ENCODE measurements at places on chromosomes 12 and 14. TPM values are rescaled to one million over a fixed set of nuclear protein-coding genes. Genes with fewer than 3 reads are reported as not detected.
A peak's percentile ranks its signal among the peaks of the same experiment; 100 is the strongest.

RPGRIP1 gene
- 0.19 TPM for total RNA-seq

DNA sequence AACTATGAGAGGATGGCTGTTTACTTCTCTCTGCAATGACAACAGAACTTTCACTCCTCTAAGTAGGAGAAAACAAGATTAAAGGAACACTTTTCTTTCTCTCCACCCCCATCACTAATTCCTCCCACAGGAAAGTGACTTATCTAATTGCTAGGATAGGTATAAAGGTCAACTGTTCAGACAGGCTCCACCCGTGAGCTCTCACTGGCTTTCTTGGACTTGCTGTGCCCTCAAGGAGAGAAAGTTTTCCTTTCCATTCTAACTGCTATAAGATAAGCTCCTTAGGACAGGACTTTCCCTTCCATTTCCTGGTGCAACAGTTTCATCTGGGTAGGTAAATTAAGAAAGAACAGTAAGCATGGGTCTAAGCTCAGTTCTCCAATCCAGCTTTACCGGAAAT is 4.8 kb downstream of the SLC41A2 start:
- DNase-seq: no peak
- H3K4me3 ChIP-seq: no peak overlapping the region
- H3K36me3 ChIP-seq: no peaks in the 10 kb centered on the region
- H3K27ac ChIP-seq: peak overlapping the region; percentile 45
- H3K4me1 ChIP-seq: no peaks in the 10 kb centered on the region
- H3K27me3 ChIP-seq: peaks cover 27% of the 10 kb centered on the region

DNA sequence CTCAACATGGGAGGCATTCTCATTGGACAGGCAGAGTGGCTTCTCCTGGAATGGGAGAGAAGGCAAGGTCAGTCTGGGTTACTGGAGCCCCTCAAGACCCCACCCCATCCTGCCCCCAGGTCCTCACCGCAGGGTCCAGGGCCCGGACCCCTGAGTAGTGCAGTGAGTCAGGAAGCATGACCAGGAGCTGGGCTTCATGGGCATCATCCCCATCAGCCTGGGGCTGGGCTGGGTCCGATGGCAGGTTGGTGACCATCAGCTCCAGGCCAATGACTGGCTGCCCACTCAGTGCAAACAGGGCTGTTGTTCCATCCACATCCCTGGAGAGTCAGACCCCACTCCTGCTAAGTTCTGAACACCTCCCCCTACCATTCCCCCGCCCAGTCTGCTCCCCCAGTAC is 13.1 kb downstream of the ITGA7 start:
- H3K4me1 ChIP-seq: no peaks in the 10 kb centered on the region
- no peak for DNase-seq
- no peaks in the 10 kb centered on the region for H3K27me3 ChIP-seq
- H3K4me3 ChIP-seq: no peak overlapping the region
- no peak overlapping the region for H3K27ac ChIP-seq
- peaks cover 3% of the 10 kb centered on the region for H3K36me3 ChIP-seq

- DNase-seq: no peak
- no peak overlapping the region for H3K27ac ChIP-seq
- peaks cover 11% of the 10 kb centered on the region for H3K4me1 ChIP-seq
- H3K36me3 ChIP-seq: peaks cover 17% of the 10 kb centered on the region
Observed at GRCh38 chr12:3110578-3110977, 33.4 kb downstream of the TSPAN9 start.

C14orf93 gene
- total RNA-seq: 12.6 TPM

DNA sequence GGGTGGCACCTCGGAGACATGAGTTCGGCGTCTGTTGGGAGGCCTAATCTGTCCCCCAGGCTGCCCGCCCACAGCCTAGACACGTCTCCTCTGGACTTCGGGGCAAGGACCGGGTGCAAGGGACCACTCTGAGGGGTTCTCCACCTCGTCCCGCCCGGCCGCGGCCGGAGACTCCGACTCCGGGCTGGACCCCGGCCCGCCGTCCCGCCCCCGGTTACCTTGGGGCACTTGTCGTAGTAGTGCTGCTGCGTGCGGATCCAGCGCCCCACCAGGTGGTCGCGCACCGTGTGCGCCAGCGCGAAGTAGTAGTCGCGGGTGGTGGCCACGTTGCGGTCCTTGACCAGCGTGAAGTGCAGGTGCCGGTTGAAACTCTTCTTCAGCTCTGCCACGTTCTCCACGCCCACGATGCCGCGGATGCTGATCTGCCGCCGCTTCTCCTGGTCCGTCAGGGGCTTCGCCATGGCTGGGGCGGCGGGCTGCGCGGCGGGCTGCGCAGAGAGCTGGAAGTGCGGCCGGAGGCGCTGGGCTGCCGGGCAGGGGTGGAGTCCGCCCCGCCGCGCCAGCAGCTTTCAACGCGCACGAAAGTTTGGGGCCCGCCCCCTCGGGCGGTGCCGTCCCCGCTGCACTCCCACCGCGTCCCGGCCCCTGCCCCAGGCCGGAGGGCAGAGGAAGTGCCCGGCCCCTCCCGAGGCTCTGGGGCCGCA is at the start of gene PYGL:
Gene PYGL, minus strand, starts transcription at position 541 of the 704 bp plus-strand sequence. Its CDS starts 80 bp downstream, at position 461.
- H3K4me1 ChIP-seq: peaks cover 21% of the 10 kb centered on the region
- peak within 1 kb of the TSS; percentile 92 for H3K4me3 ChIP-seq
- H3K36me3 ChIP-seq: peaks cover 12% of the 10 kb centered on the region

NUDT4 gene
- total RNA-seq: 172 TPM

DNA sequence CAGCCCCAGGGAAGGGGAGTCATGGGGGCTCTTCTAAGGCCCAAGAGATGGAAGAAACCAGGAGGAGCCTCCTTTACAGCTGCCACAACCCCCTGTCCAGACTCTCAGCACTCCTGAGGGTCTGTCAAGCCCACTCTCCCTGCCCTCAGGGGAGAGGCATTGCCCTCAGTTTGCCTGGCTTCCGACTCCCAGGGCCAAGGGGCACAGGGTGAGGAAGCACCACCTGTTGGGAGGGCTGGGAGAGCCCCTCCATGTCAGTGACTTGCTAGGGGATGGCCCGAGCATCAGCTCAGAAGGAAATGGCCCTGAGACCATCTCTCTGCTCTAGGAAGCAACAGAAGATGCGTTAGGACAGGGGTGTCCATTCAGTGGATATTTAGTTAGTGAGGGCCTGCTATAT is 36.1 kb downstream of the LTBP2 start:
- no peaks in the 10 kb centered on the region for H3K36me3 ChIP-seq
- H3K27me3 ChIP-seq: peaks cover 3% of the 10 kb centered on the region
- no peak overlapping the region for H3K4me3 ChIP-seq
- peaks cover 45% of the 10 kb centered on the region for H3K4me1 ChIP-seq
- DNase-seq: no peak

BHLHE41 gene
- 5.8 TPM for total RNA-seq

SLC7A7 gene
- 9.7 TPM for total RNA-seq

GRCh38 chr12:44960423-44960822 is 84.3 kb upstream of the NELL2 start:
- no peaks in the 10 kb centered on the region for H3K36me3 ChIP-seq
- DNase-seq: no peak
- peaks cover 7% of the 10 kb centered on the region for H3K27me3 ChIP-seq
- H3K4me1 ChIP-seq: no peaks in the 10 kb centered on the region
- H3K27ac ChIP-seq: no peak overlapping the region

DNA sequence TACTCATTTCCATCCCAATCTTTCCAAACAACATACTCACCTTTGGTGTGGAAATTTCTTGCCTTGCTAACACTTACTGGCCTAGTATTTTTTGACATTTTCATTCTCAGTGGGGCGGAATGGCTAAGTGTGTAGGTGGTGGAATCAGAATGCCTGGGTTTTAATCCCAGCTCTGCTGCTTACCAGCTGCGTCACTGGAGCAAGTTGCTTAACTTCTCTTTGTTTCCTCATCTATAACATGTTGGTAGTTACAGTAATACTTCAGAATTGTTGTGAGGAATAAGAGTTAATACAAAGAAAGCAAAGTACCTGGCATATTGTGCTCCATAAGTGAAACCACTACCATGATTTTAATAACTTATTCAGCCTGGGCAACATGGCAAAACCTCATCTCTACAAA is 3.0 kb upstream of the FAM177A1 start:
- no peak overlapping the region for H3K4me3 ChIP-seq
- no peak for DNase-seq
- H3K4me1 ChIP-seq: peaks cover 7% of the 10 kb centered on the region
- H3K27ac ChIP-seq: peak overlapping the region; percentile 4

- H3K4me1 ChIP-seq: no peaks in the 10 kb centered on the region
- DNase-seq: no peak
- no peaks in the 10 kb centered on the region for H3K27me3 ChIP-seq
- H3K36me3 ChIP-seq: no peaks in the 10 kb centered on the region
Observed at GRCh38 chr12:81988362-81988761, 229.2 kb upstream of the PPFIA2 start.

ACVRL1 gene
- total RNA-seq: 0.46 TPM

DNA sequence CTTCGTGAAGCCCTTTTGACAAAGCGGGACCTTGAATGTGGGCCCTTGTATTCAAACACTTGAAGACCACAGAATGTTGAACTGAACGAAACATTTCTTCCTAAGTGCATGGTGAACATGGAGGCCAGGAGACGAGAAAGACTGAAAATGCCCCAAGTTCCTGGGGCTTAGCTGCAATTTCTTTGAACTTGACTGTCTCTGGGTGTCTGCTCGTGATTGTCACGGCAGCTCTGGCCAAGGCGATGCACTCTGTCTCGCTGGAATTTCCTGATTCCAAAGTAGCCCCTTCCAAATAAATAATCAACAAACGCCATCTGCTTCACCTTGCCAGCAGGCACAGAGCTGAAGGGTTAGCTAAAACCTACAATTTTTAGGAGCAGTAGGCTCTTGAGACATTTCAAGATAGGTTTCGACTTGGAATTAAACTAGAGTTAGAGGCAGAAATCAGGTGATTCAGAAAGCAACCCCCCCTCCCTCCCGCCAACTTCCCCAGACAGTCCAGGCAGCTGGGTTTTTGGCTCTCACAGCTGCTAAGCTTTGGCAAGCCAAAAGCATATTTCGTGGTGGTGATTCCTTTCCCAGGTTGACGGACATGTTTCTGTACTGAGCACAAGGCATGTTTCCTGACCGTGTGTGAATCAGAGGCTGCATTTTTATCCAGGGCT is 13.5 kb upstream of the IRF2BPL start:
- DNase-seq: no peak
- no peaks in the 10 kb centered on the region for H3K27me3 ChIP-seq
- no peaks in the 10 kb centered on the region for H3K36me3 ChIP-seq
- H3K4me1 ChIP-seq: peaks cover 89% of the 10 kb centered on the region
- H3K4me3 ChIP-seq: peak overlapping the region; percentile 56
- H3K27ac ChIP-seq: peak overlapping the region; percentile 91

DNA sequence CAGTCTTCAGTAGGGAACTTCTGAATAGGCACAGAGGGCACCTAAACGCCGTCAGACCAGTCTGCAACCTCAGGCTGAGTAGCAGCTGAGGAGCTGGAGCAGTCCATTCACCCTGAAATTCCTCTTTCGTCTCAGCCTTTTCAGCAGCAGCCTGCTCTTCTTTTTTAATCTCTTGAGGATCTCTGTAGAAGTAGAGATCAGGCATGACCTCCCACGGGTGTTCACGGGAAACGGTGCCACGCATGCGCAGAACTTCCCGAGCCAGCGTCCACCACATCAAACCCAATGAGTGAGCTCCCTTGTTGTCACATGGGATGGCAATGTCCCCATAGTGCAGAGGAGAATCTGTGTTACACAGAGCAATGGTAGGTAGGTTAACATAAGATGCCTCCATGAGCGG is 11.1 kb upstream of the MARK3 start:
- peaks cover 6% of the 10 kb centered on the region for H3K4me1 ChIP-seq
- no peak overlapping the region for H3K27ac ChIP-seq
- no peak for DNase-seq
- peaks cover 8% of the 10 kb centered on the region for H3K27me3 ChIP-seq

GRCh38 chr12:33440477-33440876 is 858 bp upstream of the SYT10 start:
- H3K36me3 ChIP-seq: peaks cover 12% of the 10 kb centered on the region
- DNase-seq: no peak
- H3K27ac ChIP-seq: no peak overlapping the region

DNA sequence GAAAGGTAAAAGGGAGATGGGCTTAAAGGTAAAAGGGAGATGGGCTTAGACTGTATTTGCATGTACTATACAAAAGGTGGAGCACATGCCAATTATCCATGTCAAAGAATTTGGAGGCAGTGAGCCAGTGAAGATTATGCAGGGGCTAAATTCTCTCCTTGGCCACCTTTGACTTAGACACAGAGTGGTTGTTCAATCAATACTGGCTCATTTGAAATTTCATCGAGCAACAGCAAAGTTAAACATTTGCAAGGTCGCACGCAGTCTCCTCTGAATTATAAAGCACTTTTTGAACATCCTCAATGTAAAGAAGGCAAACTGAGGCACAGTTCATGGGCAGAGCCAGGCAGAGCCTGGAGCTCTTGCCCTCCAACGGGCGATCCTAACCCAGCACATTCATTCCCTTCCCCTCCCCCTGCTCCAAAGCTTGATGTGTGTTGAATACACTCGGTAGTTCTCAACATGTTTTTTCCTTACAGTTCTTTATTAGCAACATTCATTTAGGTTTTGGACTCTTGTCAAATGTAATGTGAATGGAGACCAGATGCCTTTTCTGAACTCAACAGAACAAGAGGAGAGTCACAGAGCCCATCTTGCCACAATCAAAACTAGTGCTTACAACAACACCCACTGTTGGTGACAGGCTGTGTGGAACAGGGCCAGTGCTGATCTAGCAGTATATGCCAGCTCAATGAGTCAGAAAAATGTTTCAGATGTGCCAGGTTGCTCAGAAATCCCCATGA is 169.7 kb upstream of the G2E3 start:
- peaks cover 12% of the 10 kb centered on the region for H3K4me1 ChIP-seq
- DNase-seq: no peak
- no peaks in the 10 kb centered on the region for H3K27me3 ChIP-seq
- no peak overlapping the region for H3K4me3 ChIP-seq

DNA sequence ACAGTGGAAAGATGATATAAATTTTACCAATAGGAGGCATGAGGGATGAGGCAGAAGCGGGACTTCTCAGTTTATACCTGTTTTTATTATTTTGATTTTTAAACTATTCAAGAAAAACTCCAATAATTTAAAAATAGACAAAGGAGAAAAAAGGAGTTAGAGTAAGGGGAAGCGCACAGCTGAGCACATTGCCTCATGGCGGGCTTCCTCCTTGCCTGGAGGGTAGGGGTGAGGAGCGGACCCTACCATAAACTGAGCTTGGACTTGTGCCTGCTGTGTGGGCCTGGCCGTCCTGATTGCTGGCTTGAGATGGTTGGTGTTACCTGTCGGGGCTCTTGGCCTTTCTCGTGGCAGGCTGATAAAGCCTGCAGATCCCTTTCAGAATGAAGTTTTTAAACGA is 15.1 kb upstream of the HIP1R start:
- no peaks in the 10 kb centered on the region for H3K4me1 ChIP-seq
- no peaks in the 10 kb centered on the region for H3K36me3 ChIP-seq
- H3K27ac ChIP-seq: no peak overlapping the region
- H3K4me3 ChIP-seq: no peak overlapping the region

- H3K27ac ChIP-seq: no peak overlapping the region
- no peak for DNase-seq
- H3K27me3 ChIP-seq: no peaks in the 10 kb centered on the region
- no peak overlapping the region for H3K4me3 ChIP-seq
- H3K4me1 ChIP-seq: peaks cover 5% of the 10 kb centered on the region
Observed at GRCh38 chr12:13069380-13069779, 25.2 kb downstream of the FAM234B start.

MAP1LC3B2 gene
- 1.0 TPM for total RNA-seq

DNA sequence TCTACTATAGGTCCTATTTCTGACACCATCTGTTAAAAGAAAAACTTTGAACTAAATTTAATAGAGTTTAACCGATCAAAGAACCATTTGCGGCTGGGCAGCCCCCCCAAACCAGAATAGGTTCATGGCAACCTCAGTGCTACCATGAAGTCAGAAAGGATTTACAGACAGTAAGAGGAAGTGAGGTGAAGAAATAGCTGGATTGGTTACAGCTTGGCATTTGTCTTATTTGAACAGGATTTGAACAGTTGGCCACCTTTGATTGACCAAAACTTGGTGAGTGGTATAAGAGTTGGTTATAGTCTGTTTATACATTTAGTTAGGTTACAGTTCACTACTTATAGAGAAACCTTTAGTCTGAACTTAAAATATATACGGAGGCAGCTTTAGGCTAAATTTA is 88.9 kb downstream of the TXNDC16 start:
- peaks cover 22% of the 10 kb centered on the region for H3K36me3 ChIP-seq
- H3K4me1 ChIP-seq: no peaks in the 10 kb centered on the region
- no peak for DNase-seq

All from type B pancreatic cell (in vitro differentiated cells).